Activated T-cell treated with anti-CD3 and anti-CD28 coated beads for 48 hours (primary cell): ENCODE measurements at places on chromosomes 16 and 17.

DNA sequence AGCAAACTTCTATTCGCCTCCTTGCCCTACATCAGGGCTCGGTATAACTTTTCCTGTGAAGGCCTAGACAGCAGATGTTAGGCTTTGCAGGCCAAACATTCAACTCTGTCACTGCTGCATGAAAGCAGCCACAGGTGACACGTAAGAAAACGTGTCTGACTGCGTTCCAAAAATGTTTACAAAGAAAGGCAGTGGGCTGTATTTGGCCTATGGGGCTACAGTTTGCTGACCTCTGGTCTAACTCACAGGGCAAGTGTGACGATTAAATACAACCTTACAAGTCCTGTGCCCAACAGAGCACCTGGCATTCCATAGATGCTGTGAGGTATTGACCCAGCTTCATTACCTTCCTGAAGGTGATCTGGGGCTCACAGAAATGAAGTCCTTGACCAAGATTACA is 79.4 kb downstream of the USP31 start:
- DNase-seq = no peak

DNA sequence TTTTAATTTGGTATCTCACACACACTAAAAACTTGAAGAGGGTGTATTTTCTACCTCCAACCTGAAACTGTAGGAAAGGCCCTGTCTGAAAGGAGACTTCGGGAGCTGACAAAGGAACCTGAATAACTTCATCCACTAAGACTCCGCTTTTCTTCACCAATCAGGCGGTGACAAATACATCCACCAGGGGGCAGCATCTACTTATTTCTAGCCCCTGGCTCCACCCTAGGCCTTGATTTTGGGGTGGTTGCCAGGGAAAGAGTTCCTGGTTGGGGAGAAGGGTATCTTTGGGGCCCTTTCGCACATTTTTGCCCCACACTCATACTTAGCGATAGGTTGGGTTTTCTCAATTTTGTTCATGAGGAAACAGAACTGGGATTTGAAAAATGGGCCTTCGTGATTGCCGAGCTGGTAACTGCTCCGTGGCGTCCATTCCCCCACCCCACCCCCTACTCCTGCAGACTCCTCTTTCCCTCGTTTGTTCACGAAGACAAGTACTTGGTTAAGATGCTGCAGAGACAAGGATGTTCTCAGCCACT is 4.8 kb upstream of the ARL4D start:
- DNase-seq = peak; percentile 83

- DNase-seq = no peak
Observed at GRCh38 chr17:43732958-43733357, 25.6 kb downstream of the SOST start.

- no peak for DNase-seq
Observed at GRCh38 chr17:1029196-1029921, 32.4 kb downstream of the TIMM22 start.
